ENCODE measurements at places on chromosomes 5 and 9.
A peak's percentile ranks its signal among the peaks of the same experiment; 100 is the strongest.

DNA sequence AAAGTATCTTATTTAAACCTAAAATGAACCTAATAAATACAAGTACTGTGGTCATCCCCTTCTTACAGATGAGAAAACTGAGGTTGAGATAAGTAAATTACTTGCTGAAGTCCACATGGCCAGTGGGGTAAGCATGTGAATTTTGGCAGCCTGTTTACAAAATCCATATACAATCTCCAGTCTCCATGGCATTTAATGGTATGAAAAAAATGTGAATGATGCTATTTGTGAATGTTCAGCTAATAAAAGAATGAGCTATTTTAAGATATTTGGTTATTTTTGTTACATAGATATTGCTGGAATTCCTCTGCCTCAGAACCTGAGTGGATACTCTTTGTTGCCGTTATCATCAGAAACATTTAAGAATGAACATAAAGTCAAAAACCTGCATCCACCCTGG, 19.3 kb upstream of the GPR150 start:
- no peak for DNase-seq

DNA sequence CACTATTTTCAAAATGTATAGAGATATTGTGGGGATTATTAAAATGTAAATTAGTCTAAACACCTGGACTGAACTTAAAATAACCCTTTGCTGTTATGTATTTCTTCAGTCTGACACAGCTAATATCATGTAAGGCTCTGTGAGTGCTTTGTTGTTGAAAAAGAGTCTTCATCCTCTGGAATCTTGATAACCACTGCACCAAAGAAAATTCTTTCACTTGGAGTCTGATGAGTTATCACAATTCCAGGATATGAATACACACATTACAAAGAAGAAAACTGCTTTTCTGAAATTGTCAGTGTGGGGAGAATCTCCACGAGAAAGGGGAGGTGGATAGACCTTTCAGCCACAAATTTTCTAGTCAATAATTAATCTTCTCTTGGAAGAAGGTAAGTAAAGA, 42.3 kb upstream of the TARS1 start:
- no peak for DNase-seq

DNA sequence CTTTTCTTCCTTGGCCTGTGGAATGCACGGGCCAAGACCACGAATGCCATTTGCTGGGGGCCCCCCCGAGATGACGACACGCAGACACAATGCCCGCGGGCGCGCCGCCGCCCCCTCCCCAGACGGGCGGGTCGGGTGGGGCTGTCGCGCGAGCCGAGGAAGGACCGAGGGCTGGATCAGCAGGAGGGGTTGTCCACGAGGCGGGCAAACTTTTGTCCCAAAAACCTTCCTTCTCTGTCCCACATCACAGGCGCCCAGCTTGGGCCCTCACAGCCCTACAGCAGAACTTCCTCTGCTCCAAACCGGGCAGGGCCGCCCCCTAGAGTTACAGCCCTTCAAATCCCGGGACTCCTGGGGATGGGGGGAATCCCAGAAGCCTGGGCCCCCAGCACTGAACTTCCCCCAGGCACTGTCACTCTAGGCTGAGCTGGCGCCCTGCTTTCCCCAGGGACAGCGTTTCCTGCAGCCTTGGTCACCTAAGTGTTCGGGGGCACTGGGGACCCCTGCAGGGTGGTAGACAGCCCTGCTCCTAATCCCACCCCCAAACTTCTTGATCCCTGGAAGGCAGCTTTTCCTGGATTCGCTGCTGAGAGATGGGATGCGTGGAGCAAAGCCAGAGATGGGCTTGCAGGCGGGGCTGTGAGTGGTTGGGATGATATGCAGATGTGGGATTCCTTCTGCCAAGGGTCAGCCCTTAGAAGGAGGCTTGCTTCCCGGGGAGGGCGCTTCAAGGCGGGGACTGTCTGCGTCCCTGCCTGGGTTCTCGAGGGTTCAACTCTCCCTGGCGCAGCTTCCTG, 980 bp downstream of the COL5A1 start:
- no peak for DNase-seq

- DNase-seq, result peak; percentile 73
These were observed 616 bp downstream of the ABL1 start for GRCh38 chr9:130835441-130836298.

GRCh38 chr5:123107343-123108244, 18.6 kb downstream of the PRDM6 start:
- DNase-seq, result no peak

DNA sequence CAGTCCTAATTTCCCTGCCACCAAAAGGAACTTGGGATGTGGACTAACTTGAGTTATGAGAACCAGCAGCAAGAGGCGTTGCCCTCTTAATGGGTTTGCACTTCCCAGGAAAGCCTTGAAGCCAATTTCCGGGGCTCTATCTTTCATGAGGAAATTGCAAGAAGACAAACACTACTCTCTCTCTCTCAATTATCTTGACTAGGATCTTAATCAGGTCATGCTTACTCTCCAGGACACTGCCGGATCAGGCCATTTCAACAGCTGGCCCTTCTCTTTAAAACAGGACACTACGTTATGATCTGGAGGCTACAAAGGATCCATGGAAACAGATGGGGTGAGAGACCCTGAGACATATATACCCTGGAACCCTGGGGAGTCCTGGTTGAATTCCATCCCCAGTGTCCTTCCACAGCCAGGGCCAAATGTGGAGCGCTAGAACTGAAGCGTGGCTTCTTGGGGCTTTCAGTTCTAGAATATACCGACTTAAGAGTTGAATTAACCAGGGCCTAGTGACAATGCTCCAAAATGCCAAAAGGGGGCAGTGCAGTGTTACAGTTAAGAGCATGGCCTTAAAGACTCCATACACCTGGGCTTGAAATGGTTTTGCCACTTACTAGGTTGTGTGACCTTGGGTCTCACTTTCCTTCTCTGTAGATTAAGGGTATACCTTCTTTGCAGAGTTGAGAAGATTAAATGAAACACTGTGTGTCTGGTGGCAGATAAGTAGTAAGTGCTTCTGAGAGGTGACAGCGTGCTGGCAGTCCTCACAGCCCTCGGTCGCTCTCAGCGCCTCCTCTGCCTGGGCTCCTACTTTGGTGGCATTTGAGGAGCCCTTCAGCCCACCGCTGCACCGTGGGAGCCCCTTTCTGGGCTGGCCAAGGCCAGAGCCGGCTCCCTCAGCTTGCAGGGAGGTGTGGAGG, 21.1 kb downstream of the FAM219A start:
- DNase-seq, result peak; percentile 75

DNA sequence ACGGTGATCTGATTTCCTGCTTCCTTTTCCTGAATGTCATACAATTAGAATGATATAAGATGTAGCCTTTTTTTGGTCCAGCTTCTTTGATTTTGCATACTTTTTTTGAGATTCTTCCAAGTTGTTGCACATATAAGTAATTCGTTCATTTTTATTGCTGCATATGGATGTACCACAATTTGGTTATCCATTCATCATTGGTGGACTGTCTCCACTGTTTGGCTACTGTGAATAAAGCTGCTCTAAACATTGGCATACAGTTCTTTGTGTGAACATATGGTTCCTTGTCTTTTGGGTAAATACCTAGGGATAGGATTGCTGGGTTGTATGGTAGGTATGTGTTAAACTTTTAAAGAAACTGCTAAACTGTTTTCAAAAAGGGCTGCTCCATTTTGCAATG, 52.6 kb downstream of the OR1J1 start:
- DNase-seq, result no peak

- no peak for DNase-seq
These were observed 287.6 kb upstream of the MSX2 start for GRCh38 chr5:174436750-174437149.

- DNase-seq, result no peak
These were observed 27.5 kb downstream of the SLC46A2 start for GRCh38 chr9:112863214-112863613.

DNA sequence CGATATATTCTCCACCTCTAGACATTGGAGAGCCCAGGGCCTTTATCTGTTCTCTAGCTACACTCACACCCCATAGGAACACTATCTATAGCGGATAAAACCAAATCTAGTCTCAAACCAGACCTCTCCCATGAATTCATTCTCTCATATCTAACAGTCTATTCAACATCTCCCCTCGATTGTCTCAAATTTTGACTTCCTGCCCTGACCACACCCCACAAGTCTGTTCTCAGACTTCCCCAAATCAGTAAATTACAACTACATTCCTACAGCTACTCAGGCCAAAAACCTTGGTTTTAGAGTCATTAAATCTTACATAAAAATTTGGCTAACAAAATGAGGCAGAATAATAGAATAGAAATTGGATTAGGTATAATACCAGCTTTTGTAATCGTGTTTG, 12.5 kb upstream of the SLC1A3 start:
- no peak for DNase-seq

DNA sequence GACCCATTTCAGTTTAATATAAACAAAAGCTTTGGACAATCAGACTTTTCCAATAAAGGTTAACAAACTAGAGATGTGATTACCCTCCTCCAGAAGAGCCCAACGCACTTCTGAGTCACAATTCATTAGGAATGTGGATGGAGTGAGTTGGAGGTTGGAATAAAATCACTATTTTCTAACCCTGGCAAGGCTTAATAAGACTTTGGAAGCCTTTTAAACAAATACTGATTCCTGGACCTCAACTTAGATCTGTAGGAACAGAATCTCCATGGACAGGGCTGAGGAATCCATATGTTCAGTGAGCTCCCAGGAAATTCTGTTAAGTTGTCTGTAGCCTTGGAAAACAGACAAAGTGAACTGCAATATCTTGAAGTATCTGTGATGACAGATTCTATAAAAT, 233.5 kb upstream of the ELL2 start:
- no peak for DNase-seq

DNA sequence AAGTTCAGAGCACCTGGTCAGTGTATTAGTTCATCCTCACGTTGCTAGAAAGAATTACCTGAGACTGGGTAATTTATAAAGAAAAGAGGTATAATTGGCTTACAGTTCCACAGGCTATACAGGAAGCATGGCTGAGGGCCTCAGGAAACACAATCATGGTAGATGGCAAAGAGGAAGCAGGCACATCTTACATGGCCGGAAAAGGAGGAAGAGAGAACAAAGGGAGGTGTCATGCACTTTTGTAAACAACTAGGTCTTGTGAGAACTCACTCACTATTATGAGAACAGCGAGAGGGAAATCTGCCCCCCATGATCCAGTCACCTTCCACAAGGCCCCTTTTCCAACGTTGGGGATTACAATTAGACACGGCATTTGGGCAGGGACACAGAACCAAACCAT, 28.8 kb upstream of the CAVIN4 start:
- DNase-seq, result no peak

GRCh38 chr5:73957397-73958001, 331.5 kb downstream of the ARHGEF28 start:
- DNase-seq, result no peak

DNA sequence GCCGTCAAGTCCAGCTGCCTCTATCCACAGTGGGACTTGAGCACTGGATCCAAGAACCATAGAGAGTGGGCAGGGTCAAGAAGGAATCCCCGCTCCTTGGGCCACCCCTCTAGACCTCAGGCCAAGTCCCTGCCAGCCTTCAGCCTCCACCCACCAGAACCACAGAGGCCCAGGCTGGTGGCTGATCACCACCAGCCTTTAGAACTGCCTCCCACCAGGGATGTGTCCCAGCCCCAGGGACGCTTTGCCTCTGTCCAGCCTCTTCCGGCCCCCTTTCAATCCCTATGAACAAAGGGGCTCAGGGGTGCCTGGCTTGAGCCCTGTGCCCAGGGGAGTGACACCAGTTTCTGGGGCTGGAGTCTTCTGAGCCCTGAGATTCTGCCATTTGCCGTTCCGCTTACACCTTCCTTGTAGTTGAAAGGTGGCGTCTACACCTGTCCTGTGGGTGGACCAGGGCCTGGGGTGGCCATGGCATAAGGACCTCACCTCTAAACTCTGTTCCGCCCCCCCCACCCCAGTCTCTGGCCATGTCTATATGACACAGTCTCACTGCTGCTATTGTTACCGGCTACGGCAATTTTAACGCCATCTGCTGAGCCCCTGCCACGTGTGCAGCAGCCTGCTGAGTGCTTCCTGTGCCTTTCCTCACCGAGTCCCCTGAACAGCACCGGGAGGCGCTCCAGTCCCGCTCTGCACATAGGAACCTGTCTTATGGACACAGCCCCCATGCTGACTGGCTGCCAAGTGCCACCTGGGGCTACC, 35.7 kb upstream of the ORM1 start:
- DNase-seq, result no peak

- DNase-seq, result no peak
These were observed 47.8 kb upstream of the CD180 start for GRCh38 chr5:67244345-67244793.

GRCh38 chr9:107833295-107833694, 343.7 kb upstream of the KLF4 start:
- no peak for DNase-seq

DNA sequence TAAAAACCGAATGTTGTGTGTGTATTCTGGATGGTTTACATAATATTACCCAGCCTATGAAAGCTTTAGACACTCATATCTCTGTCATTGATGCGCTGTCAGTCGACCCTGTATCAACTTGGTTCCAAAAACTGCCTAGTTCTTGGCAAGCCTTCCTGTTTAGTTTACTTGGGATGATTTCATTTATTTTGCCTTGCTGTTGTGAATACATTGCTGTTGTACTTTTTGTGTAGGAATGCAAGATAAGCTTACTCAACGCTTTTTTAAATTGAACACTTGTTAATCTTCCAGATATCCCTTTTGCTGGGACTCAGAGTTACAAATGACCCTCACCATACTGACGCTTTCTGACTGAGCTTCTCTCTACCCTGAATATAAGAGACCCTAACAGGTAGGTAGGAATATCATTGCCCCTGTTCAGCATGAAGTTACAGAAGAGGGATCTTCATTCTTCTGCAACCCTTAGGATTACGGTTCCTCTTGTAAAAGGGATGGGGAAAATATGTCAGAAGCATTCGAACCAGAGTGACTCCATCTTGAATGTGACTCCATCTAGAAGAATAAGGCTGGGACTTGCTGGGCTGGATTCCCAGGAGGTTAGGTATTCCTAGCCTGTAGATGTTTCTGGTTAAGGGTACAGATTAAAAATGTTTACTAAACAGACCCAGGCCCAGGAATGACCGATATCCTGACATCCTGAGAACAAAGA, 13.7 kb upstream of the PAIP1 start:
- no peak for DNase-seq

GRCh38 chr9:95095641-95096355, 221.7 kb downstream of the FANCC start:
- no peak for DNase-seq

- DNase-seq, result no peak
These were observed 42.2 kb downstream of the SECISBP2 start for GRCh38 chr9:89360465-89360864.

GRCh38 chr5:54725391-54726280, 208.1 kb downstream of the SNX18 start:
- no peak for DNase-seq

DNA sequence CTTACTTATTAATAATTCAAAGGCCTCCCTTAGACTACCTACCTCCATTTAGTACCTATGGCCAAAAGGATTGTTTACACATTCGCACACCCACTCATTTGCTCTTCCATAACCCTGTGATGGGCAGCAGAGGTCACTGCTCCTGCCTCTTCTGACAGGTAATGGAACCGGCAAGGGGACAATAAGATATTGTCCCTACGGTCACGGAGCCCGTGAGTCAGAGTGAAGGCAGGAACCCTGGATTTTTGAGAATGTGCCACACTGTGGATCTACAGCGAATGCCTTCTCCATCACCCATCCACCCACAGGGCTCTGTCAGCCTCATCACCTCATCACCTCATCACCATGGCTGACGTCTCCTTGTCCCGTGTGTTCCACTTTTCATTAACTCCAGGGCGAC, 132.3 kb downstream of the MYO10 start:
- DNase-seq, result no peak

Measured in activated CD8-positive, alpha-beta memory T cell treated with anti-CD3 and anti-CD28 coated beads for 24 hours (primary cell).